ENCODE measurements at places on chromosomes 11 and 22. TPM values are rescaled to one million over a fixed set of nuclear protein-coding genes. Genes with fewer than 3 reads are reported as not detected.

GRCh38 chr22:45629469-45630089, 42.1 kb upstream of the ATXN10 start:
- no peak for DNase-seq

GRCh38 chr11:31237819-31238760, 131.4 kb downstream of the DCDC1 start:
- DNase-seq, result no peak

SEPTIN5 gene
- 9.0 TPM for total RNA-seq

DNA sequence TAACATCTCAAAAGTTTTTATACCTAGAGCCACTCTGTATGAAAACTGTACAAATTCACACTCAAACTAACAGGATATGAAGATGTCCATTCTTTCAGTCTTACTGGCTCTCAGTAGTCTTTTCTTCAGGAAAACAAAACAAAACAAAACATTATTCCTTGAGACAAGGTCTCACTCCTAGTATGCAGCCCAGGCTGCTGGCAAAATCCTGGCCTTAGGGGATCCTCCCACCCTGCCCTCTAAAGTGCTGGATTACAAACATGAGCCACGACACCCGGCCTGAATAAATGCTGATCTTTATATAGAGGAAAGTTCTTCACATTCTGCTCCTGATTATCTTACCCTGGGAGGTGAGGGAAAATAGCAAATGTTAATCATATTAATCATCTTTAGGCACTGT, 5.1 kb downstream of the APOL2 start:
- no peak for DNase-seq

GRCh38 chr11:3042496-3043314, 14.5 kb downstream of the CARS1 start:
- no peak for DNase-seq
